ENCODE measurements at places on chromosomes 11 and 22. TPM values are rescaled to one million over a fixed set of nuclear protein-coding genes. Genes with fewer than 3 reads are reported as not detected.

DNA sequence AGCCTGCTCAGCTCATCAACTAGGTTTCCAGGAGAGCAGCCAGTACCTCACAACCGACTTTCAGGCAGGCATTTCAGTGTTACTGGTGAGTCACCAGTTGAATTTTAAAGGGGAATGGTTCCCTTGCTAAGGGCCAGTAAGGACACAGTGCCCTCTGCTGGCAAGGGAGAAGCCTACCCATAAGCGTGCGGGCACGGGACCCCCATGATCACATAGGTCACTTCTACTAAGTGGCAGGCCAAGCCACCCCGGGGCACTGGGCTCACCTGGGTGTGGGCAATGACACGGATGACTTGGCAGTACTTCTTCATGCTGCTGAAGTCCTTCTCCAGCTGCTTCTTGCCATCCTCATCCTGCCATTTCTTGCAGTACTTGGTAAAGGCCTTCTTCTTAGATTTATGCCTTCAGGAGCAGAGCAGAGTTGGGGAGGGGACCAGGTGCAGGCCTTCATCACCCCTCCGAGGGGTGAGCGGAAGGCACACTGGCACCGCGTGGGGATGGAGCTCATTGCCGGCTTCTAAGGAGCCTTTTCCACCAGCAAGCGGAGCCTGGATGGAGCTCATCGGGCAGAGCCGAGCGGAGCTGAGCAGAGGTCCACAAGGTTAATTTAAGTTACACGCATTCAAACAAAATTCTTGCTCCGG, 2.9 kb downstream of the RPL3 start:
- DNase-seq = no peak

GRCh38 chr11:57941875-57942274, 81.8 kb upstream of the OR9Q1 start:
- DNase-seq = no peak

DNA sequence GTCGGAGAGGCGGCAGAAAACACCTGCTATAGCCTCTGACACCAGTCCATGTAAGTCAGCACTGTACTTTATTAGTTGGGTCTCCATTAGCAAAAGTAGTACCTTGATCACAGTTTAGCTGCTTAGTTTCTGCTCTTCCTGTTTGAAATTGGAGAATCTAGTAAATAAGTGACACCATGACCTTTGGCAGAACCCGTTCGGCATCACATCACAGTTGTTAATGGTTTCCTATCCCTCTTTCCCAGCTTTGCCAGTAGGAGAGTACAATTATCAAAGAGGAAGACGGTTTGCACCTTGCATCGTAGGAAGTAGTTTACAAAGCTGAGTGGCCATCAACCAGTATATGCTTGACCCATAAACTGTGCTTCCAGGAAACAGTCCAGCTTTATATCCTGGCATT, 101.8 kb downstream of the TRIM44 start:
- DNase-seq = no peak

- DNase-seq = no peak
These were observed 29.0 kb upstream of the TOLLIP start for GRCh38 chr11:1338201-1339065.

DNA sequence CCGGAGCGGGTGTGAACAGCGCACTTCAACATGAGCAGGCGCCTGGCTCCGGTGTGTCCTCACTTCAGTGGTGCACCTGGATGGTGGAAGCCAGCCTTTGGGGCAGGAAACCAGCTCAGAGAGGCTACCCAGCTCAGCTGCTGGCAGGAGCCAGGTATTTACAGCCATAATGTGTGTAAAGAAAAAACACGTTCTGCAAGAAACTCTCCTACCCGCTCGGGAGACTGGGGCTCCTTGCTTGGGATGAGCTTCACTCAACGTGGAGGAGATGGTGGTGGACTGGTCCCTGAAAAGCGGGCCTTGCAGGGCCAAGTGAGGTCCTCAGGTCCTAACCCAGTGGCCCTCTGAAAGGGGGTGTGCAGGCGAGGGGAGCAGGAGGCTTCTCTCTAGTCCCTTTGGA, 7.5 kb downstream of the MCAM start:
- no peak for DNase-seq

Gene TRIM49
- polyA plus RNA-seq = not detected

Gene LMO1
- 0.84 TPM for polyA plus RNA-seq

Gene MS4A6E
- polyA plus RNA-seq = not detected

GRCh38 chr22:50105208-50106100, 15.6 kb downstream of the MOV10L1 start:
- DNase-seq = no peak

- no peak for DNase-seq
These were observed 4.6 kb upstream of the PAMR1 start for GRCh38 chr11:35529971-35530495.

DNA sequence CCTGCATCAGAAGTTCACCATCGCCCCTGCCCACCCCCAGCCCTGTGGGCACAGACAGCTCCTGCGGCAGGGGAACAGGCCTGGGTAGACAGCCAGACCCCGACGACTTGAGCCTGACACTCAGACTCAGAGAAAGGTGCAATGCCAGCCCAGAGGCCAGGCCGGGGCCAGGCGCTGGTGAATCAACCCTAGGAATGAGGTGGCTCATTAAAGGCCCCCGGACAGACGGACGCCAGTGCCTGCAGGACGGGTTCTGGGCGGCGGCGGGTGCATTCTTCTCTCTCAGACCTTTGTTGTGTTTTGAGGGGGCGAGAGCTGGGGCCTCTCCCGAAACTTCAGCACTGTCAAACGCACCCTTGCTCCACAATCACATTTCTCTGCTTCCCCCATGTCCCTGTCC, 5.6 kb downstream of the OVOL1 start:
- no peak for DNase-seq

DNA sequence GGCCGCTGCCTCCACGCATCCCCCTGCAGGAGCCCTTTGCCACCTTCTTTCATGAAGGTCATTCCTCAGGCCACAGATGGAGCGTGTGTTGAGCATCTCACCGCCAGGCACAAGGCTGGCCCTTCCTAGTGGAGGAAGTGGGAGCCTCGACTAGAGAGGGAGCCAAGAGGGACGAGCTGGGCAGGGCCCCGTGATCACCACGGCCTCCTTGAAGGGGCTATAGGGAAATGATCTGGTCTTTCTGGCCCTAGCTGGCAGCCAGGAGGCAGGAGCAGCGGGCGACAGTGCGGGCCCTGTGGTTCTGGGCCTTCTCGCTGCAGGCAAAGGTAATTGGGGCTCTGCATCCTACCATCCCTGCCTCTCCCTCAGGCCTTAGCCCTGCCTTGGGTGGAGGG, 49.1 kb downstream of the PISD start:
- no peak for DNase-seq

DNA sequence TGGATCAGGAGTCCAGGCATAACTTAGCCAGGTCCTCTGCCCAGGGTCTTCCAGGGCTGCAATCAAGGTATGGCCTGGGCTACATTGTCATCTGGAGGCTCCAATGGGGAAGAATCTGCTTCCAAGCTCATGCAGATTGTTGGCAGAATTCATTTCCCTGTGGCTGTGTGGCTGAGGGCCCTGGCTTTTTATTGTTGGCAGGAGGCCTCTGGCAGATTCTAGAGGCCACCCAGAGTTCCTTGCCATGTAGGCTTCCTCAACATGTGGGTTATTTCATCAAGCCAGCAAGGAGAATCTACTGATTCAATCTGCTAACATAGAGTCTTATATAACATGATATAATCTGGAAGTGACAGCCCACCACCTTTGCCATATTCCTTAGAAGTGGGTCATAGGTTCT, 16.4 kb upstream of the EP300 start:
- no peak for DNase-seq

DNA sequence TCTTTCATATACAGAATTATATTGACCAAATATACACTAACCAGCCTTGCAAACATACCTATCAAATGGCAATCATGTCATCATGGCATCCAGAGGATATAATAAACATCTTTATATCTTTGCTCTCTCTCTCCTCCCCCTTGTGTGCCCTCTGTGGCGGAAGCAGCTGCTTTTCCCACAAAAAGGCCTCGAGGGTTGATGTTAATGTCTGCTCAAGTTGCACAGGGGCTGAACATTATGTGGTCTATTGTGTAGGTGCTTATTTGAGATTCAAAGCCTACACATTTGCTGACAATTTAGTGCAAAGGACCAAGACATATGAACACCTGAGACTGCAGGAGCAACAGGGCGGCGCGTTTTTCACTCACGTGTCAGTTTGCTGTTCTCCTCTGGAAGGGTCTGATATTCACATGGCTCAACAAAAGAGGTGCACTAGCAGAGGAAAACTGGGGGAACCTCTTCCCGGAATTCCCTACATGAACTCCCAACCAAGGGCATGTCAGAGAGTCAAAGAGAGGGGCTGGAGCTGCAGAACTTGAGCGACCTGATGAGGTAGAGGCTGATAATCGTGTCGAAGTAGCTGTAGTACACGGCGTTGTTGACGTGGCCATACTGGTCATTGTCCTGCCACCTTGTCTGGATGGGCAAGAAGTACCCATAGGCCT, 138.8 kb downstream of the RCN1 start:
- no peak for DNase-seq

GRCh38 chr11:73187854-73188253, 30.2 kb upstream of the P2RY2 start:
- no peak for DNase-seq

Gene LGALS1
- 391 TPM for polyA plus RNA-seq

- DNase-seq = no peak
These were observed 201.8 kb upstream of the LARGE1 start for GRCh38 chr22:34122042-34122441.

Gene C11orf71
- polyA plus RNA-seq = 7.5 TPM

GRCh38 chr11:132263241-132263640, 892.8 kb downstream of the NTM start:
- DNase-seq = no peak

DNA sequence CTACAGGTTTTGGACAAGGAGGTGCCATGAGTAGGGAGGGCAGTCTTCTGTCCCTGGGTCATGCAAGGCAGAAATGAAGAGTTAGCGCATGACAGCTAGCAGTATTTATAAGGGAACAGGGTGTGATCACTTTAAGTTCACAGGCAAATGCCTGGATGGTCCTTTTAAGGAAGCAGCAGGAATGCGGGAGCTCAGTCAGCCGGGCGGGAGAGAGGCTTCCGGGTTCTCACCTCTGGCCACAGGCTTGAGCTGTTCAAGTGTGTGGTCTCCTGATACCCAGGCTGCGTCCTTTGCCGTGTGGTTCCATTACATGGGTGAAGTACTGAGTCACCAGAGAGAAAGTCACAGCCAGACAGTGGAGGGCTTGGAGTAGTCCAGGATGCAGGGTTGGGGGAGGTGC, 105.4 kb downstream of the BCR start:
- DNase-seq = no peak

DNA sequence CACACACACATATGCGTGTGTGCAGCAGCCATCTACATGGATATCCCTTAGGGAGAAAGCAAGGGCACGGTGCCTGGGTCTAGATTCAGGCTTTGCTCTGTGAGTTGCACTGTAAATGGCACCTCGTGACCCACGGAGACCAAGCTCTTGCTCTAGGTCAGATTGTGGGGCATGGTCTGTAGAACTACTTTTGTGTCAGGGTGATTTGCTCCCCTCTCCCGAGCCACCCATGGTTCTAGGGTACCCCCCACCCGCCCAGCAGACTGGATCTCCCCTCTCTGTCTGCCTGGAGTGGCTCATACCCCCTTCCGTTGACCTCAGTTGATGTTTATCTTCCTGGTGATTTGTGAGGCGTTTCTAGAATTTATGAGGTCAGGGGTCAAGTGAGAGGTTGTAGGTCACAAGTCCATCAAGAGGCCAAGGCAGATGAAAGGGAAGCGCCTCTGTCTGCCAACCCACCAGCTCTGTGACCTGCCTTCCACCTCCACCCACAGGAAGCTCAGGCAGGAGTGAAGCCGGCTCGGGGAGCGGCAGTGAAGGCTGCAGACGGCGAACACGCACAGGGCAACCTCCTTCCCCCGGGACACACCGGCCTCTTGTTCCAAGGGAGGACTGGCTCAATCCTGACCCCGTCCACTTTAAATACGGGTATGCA, 76.2 kb upstream of the TTLL12 start:
- DNase-seq = no peak

Gene SYT12
- 0.47 TPM for polyA plus RNA-seq

GRCh38 chr11:111021131-111021530, 224.4 kb upstream of the POU2AF2 start:
- DNase-seq = no peak

Gene ADSL
- polyA plus RNA-seq = 104 TPM

Gene MS4A3
- polyA plus RNA-seq = 0.26 TPM

- no peak for DNase-seq
These were observed 79.0 kb downstream of the TIMP3 start for GRCh38 chr22:32880505-32880892.

- no peak for DNase-seq
These were observed 20.1 kb downstream of the SERPIND1 start for GRCh38 chr22:20793748-20794649.

GRCh38 chr22:35446365-35446764, 46.4 kb downstream of the MCM5 start:
- no peak for DNase-seq

Gene OR4C6
- polyA plus RNA-seq = not detected

DNA sequence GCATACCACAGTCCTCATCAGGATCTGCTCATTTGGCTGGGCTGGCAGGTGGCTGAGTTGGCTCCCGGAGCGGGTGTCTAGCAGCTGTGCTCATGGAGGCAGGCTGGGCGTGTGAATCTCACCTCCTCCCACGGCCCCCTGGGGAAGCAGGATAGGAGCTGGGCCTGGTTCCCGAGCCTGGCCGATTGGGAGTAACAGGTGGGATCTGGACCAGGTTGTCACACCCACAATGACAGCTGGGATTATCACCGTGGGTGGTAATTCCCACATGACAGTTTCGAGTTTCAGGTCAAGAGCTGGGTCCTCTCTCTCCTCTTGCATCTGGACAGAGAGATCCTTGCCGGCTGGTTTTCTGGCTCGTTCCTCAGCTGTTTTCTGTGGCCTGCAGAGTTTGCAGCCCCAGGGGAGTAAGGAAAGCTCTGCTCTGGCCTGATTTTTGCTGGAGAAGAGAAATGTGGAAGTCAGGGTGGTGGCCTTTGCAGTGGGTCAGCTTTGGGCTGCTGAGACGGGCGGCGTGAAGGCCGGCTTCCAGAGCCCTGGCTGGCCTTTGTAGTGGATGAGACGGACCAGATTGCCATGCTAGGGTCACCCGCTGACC, 57.0 kb downstream of the BCR start:
- no peak for DNase-seq

GRCh38 chr11:67352546-67353316, 615 bp downstream of the POLD4 start:
- no peak for DNase-seq

DNA sequence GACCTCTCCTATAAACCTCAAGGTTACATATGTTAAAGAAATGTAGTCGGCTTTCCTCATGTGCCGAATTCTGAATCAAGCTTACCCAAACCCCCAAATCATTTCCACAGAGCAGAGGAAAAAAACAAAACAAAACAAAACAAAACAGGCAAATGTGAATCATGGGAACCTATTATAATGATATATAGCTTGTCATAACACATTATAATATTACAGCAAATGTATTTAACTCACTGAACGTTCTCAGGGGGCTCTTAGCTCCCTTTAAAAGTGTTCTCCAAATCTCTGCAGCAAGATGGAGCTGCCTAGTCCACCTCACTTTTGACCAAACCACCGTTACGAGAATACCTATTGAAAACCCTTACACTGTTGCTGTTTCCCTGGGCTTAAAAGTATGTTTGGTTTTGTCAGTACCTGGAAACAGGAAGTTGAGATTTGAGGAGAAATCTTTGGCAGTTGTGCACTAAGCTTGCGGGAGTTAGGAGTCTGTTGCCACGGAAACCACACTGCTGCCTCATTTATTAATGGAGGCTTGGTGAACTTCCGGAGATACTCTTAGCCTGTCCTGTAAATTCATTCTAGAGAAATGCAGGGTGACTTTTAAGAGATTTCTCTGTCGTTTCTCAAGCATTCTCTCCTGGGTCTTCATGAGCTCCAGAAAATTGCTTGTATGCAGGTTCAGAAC, 167.0 kb upstream of the RASSF10 start:
- no peak for DNase-seq

Data from left renal pelvis (tissue), 4 donors.